Left hindlimb (tissue), 1 donor: ENCODE measurements at places on chromosomes 16 and 17.

- DNase-seq: no peak
These were observed 103.3 kb downstream of the GNAO1 start for GRCh38 chr16:56294579-56294978.

DNA sequence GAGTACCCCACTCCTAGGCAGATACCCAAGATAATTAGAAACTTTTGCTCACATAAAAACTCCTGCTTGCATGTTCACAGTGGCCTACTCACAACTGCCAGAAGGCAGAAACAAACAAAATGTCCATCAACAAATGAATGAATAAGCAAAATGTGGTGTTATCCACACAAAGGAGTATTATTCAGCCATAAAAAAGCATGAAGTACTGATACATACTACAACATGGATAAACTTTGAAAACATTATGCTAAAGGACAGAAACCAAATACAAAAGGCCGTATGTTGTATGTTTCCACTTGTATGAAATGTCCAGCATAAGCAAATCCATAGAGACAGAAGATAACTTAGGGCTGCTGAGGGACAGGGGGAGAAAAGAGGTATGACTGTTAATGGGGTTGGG, 1.9 kb downstream of the HSDL1 start:
- DNase-seq: no peak

DNA sequence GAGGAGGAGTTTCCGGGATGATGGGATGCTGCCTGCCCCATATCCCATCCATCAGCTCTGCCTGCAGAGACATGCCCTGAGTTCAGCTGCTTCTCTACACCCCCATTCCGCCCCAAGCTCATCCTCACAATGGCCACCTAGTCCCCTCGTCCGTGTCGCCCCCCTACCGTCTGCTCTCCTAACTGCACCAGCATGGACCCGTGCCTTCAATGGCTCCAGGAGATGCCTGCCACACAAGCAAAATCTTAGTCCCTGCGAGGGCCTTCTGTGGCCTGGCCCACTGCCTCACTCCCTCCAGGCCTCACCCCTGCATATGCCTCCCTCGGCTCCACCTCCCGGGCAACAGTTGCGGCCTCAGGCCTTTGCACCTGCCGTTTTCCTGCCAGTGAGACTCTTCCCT, 1.8 kb upstream of the TELO2 start:
- no peak for DNase-seq

GRCh38 chr16:51200793-51201192, 49.7 kb upstream of the SALL1 start:
- DNase-seq: no peak

GRCh38 chr17:27989046-27989445, 53.4 kb upstream of the NLK start:
- DNase-seq: no peak

- DNase-seq: no peak
These were observed 12.6 kb upstream of the CDR2 start for GRCh38 chr16:22386976-22387375.
